ENCODE measurements at places on chromosomes 7 and 10.

GRCh38 chr7:42698600-42699374 lies 213.1 kb downstream of the C7orf25 start:
- no peak for DNase-seq

- no peak for DNase-seq
Observed at GRCh38 chr7:156618780-156619367, 21.7 kb upstream of the RNF32 start.

DNA sequence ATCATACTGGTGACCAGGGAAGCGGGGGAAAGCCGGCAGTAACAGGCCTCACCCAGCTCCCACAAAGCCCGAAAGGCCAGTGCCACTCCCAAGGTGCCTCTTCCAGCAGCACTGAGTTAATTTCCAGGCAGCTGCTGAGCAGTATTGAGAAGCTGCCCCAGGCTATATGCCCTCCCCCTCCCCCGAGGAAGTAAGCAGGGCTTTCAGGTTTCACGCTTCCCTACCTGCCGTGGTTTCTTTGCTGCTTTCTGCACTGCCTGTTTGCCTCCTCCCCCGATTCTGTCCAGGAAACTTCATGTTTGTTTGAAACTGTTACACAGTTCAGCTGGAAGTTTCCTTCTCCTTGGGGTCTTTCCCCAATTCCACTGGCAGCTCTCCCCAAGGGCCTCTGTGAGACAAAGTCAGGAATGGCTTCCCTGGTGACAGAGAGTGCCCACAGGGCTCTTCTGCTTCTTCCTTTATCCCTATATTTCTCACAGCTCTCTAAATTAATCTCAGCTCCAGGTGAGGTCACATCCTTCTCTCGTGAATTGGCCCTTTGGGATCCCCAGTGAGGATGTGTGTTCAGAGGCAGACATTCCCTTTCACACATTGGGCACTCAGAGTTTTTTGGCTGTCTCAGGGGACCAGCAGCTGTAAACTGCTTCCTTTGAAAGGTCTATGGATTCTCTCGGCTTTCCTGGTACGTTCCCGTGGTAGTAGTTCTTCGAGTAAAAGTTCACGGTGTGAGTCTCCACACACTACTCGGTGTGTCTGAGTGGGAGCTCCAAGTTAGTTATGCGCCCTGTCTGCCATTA lies 19.4 kb downstream of the C1GALT1 start:
- no peak for DNase-seq

- peak; percentile 91 for DNase-seq
Observed at GRCh38 chr7:70736715-70737460, 395.1 kb upstream of the GALNT17 start.

GRCh38 chr10:32112055-32112454 lies 55.8 kb upstream of the KIF5B start:
- DNase-seq: peak; percentile 67

GRCh38 chr10:129393812-129394211 lies 73.2 kb upstream of the MGMT start:
- DNase-seq: no peak

- DNase-seq: no peak
Observed at GRCh38 chr7:72710983-72711382, 117.0 kb downstream of the TYW1B start.

DNA sequence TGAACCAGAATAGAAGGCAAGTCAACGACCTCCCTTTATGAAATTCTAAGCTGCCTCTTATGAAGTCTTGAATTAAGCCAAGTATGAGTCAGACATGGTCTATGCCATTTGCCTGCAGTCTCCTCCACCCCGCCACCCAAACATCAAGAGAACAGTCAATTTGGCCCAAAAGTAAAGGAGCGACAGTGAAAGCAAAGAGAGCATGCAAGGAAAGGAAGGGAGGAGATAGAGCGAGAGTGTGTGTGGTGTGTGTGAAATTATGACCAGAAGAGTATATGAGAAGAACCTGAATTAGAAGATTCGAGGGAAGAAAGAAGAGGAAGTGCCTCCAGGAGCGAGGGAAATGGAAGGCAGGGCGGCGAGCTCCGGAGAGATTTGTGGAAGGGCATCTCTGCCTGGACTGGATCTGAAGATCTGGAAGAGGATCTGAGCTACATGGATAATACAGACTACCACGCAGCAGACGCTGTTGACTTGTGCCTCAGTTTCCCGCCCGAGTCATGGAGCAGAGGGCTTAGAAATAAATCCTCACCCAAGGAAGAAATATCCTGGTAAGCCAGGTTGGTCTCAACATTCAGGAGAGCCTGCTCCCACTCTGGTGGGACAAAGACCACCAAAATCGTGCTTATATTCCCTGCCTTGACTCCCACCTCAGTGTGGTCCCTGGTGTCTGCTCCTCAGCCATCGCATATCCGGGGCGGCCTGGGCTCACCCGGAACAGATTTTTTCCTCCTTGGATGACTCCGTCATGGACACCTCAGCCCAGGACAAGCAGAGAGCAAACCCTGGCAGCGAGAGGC lies 459 bp downstream of the ZDHHC6 start:
- peak; percentile 13 for DNase-seq

- no peak for DNase-seq
Observed at GRCh38 chr10:110822035-110822711, 49.6 kb upstream of the PDCD4 start.

DNA sequence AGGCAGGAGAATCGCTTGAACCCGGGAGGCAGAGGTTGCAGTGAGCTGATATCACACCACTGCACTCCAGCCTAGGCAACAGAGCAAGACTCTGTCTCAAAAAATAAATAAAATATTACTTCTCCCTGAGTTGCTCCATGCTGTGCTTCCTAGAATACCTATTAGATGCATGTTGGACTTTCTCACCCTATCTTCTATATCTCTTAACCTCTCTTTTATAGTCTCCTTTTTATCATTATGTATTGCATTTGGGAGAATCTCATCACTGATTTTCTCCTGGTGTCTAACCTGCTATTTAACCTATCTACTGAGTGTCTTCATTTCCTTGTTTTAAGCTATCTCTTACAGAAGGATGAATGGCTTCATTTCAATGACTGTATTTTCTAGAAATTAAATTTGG lies 32.1 kb upstream of the NANOS1 start:
- DNase-seq: no peak
